ENCODE measurements at places on chromosomes 16 and 17.

DNA sequence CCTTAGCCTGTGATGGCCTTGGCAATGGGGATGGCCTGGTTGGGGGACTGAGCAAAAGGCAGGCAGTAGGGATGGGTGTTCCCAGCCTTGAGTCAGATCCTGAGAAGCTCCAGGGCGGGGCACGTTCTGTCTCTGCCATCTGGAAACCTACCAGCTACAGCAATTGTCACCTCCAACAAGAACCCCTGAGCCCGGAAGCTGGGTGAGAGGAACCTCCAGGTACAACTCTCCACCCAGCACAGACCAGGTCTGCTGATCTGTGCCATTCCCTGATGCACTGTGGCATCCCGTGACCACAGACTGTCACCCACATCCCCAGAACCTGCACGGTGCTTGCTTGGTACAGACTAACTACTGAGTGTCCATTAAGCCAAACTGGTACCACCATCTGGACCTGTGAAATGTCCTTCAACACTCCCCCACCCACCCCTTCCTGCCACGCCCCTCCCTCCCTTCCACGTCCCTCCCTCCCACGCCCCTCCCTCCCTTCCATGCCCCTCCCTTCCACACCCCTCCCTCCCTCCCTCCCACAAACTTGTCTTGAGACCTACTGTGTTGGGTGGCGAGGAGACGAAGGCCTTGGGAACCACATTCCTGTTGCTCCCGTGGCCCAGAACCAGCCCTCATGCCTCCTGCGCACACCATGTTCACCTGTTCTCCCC is 16.6 kb downstream of the MYO15B start:
- DNase-seq: no peak

DNA sequence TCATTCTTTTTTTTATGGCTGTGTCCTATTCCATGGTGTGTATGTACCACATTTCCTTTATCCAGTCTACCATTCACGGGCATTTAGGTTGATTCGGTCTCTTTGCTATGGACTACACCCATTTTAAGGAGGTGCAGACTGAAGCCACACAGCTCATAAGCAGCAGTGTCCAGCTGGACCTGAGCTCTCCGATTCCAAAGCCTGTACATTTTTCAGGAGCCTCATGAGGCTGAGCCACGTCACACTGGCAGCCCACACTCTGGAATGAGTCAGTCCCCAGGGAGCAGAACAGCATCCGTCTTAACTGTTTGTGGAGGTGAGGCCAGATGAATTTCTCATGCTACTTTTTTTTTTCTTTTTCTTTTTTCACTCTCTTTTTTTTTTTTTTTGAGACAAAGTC is 116.1 kb downstream of the C16orf95 start:
- DNase-seq: peak; percentile 99

- DNase-seq: peak; percentile 55
Measured at GRCh38 chr16:57462209-57462977, at the start of gene POLR2C. Gene POLR2C, plus strand, starts transcription at chr16:57462679. Its CDS starts 46 bp downstream, at chr16:57462725.

DNA sequence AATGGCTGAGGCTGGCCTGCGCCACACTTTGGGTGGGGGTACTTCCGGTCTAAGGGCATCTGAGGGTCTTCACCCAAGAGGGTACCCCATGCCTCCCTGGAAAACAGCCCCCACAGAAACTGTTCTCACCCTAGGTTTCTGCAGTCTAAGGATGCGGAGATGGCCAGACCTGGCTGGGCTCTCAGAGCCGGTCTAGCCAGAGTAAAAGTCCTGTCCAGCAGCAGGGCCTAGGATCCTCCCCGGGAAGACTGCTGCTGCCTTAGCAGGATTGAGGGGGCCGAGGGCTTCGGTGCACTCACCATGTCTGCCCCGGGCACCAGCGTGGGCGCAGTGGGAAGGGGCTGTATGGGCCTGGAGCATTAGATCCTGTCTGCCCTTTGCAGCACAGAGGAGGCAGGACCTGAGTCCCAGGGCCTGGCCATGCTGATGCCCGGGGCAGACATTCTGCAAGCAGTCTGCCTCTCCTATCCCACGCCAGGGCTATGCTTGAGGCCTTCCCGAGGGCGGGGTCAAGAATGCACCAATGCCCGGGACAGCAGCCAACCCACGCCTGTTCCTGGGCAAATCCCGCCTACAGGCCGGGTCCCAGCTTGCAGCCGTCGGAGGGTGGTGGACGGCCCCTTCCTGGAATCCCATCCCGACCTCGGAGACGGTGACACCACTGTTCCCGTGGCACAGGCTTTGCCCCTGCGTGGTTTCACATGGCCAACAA is 54.7 kb downstream of the CBFA2T3 start:
- DNase-seq: no peak

DNA sequence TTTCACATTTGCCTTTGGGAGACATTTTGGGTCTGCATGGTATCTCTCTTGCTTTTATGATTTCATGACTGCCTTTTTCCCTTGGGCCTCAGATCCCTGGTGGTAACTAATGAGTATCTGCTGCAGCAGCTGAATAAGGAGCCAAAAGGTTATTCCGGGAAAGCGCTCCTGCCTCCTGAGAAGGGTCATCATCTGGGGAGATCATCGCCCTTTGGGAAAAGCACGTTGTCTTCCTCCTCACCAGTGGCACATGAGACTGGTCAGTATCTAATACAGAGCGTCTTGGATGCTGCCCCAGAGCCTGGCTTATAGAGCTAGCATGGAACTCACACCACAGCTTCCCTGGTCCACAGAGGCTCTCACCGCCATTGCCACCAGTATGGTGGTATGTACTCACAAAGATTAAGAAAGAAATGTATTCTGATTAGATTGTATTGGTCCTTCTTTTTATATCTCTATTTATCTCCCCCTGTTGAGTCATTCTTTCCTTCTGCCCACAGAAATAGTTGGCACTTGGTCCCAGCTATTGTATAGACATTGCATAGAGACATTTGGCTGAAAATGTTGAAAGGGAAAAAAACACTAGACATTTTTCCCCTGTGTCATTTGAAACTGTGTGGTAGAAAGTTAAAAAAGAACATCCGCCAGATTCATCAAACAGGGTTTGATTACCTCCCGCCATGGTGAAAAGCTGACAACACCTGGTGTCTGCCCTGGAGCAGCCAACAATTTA is 8.4 kb downstream of the TPPP3 start:
- DNase-seq: no peak

- no peak for DNase-seq
Measured at GRCh38 chr16:82660075-82660645, 33.4 kb downstream of the CDH13 start.

GRCh38 chr17:78356101-78356713 is 3.7 kb downstream of the SOCS3 start:
- DNase-seq: no peak

- DNase-seq: no peak
Measured at GRCh38 chr16:52953215-52953614, 99.5 kb downstream of the CHD9NB start.

GRCh38 chr16:88503771-88504488 is 50.9 kb downstream of the ZFPM1 start:
- DNase-seq: no peak

- DNase-seq: no peak
Measured at GRCh38 chr17:50758524-50758923, 8.8 kb downstream of the ANKRD40CL start.

DNA sequence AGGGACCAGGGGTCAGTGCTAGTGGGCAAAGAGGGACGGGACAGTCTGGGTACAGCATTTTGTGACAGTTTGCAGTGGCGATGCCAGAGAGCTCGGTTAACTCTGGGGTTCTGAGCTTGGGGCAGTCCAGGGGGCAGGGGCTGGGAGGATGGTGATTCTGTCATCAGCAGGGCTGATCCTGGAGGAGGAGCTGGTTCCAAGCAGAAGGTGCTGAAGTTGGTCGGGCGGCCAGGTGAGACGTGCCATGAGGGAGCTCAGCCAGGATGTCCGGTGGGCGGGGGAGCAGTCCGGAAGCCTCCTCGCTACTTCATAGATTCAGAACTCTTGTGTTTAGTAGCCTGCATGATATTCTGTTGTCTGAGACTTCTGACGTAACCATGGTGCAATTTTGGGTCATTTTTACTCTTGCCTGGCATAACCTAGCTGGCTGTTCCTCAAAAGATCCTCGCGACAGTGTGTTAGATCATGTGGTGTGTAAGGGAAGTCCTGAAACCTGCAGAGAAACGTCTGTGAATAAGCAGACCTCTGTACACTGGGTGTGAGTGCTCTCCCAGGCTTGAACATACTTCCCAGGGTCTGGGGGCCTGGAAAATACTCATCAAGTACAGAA is 122.0 kb downstream of the CLEC16A start:
- no peak for DNase-seq

DNA sequence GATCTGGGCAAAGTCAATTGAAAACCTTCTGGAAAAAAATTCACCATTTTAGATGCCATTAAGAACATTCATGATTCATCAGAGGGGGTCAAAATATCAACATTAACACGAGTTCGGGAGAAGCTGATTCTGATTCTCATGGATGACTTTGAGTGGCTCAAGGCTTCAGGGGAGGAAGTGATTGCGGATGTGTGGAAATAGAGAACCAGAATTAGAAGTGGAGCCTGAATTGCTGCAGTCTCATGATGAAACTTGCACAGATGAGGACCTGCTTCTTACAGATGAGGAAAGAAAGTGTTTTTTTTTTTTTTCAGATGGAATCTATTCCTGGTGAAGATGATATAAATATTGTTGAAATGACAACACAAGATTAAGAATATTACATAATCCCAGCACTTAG is 12.9 kb downstream of the ITGAX start:
- no peak for DNase-seq

DNA sequence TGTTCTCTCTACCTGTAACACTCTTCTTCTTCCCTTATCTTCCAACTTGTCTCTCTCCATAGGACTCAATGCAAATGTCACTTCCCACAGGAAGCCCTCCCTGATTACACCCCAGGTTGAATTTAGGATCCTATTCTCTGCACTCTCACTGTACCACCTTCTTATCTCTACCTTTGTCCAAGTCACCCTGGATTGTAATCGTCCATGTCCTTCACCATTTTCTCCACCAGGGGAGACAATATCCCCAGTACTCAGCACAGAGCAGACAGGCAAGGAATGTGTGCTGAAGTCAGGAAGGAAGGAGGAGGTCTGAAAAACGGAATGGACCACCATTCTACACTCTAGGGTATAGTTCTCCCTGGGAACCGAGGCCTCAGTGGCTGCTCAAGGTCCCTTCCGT is 14.2 kb downstream of the C16orf82 start:
- no peak for DNase-seq

- DNase-seq: no peak
Measured at GRCh38 chr17:81431545-81432482, 36.6 kb downstream of the BAHCC1 start.

- DNase-seq: no peak
Measured at GRCh38 chr17:39572121-39572520, 35.6 kb downstream of the NEUROD2 start.

- DNase-seq: no peak
Measured at GRCh38 chr17:12987120-12987519, 30.7 kb downstream of the ELAC2 start.

DNA sequence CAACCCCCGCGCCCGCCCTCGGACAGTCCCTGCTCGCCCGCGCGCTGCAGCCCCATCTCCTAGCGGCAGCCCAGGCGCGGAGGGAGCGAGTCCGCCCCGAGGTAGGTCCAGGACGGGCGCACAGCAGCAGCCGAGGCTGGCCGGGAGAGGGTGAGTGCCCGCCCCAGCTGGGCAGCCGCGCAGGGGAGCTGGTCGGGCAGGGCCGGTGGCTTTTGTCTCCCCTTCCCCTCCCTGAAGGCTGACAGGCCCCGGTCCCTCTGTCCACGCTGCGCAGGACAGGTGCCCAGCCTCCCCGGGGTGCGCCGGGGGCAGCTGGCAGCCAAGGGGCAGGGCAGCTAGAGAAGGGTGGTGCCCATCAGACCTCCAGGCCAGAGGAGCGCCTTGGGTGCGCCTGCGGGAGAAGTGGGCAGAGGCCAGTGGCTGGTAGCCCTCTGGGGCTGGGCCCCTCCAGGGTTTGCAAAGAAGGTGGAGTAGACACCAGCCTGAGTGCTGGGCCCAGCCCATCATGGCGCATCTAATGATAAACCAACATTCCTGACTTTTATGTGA is 278 bp downstream of the ITGB4 start:
- no peak for DNase-seq

- no peak for DNase-seq
Measured at GRCh38 chr17:39607851-39608130, at the start of gene NEUROD2. Gene NEUROD2, minus strand, starts transcription at chr17:39607920. Its CDS starts 1,321 bp downstream, at chr17:39606599.

GRCh38 chr17:32769846-32770245 is 107.1 kb downstream of the MYO1D start:
- no peak for DNase-seq

- DNase-seq: no peak
Measured at GRCh38 chr16:53430363-53430762, 3.9 kb upstream of the RBL2 start.

DNA sequence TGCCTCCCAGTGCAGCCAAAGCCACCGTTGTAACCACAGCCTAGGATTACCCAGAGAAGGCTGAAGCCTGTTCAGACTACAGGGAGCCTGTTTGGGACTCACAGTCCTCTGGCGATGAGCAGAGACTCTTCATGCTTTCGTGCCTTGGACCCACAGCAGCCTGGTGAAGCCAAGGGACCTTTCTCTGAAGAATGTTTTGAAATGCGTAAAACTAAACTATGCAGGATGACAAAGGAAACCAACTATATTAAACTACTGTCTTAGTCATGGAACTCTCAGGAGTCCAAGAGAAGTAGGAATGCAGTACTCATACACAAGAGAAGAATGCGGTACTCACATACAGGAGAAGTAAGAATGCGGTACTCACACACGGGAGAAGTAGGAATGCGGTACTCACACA is 20.9 kb downstream of the ABR start:
- DNase-seq: no peak

- no peak for DNase-seq
Measured at GRCh38 chr16:52597073-52597771, 50.3 kb upstream of the TOX3 start.

GRCh38 chr17:7573324-7574080 is 5.9 kb upstream of the CD68 start:
- peak; percentile 85 for DNase-seq

DNA sequence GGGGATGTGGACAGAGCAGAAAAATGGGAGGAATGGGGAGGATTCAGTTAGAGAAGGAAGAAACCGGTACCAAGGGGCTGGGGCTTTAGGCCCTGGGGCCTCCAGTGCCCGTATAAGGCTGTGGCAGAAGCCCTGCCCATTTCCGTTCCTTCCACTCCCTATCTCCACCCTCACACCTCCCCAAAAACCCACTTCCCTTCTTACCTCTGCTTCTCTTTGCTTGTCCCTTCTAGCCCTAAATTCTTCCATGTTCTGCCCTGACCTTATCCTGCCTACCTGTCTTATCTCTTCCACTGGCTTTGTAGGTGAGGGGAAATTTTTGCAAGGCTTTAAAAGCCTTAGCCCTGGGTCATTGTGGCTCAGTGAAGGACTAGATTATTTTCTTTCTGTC is 4.1 kb downstream of the RNF167 start:
- no peak for DNase-seq
